ENCODE measurements at places on chromosomes 7 and 10.

DNA sequence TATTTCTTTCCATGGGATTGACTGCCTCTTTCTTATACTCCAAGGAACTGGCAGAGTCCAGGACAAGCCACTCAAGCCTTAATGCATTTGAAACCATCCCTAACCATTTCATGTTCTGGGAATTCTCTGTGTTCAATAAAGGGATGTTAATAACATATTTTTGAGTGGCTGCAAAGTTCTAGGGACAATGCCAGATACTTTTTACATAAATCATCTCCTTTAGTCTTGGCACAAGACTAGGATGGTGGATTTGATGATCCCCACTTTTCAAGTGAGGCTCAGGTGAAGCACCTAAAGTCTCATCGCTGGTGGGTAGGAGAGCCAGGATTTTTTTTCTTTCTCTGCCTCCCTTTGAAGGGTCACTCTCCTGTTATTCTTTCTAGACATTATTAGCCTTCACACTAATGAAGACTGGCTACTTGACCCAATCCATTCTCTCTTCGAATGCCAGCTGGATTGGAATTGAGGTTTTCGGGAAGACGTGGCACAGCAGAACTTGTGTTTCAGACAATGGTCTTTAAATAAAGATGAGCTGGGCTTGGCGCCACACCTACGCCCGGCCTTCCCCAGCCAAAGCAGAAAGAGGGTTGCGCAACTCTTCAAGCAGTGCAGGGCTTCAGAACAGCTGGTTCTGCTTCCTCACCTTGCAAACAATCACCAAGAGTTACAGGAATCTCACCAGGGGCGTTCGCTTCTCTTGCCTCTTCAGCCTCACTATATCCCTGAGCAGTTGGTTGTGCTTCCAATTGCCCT is 73.8 kb upstream of the BMPER start:
- no peak for DNase-seq

DNA sequence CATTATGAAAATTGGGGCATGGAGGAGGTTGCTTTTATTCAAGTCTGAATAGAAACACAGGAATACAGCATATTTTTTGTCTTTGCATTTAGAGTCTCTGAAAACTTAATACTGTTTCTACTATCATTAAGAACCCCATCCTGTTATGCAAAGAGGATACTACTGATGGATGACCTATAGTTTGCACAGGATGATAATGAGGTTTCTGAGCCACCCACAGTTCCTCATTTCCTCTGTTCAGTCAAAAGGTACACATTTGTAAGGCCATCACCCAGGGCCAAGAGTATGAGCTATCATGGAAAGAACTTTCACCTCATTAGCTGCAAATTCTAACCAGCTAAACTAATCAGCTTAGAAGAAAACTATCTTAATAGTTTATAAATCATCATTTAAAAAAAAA is 213.0 kb upstream of the CHRM2 start:
- DNase-seq: no peak

- DNase-seq: no peak
These were observed 56.0 kb upstream of the COL13A1 start for GRCh38 chr10:69745698-69746097.

GRCh38 chr7:94160719-94161435 is 156.7 kb upstream of the BET1 start:
- DNase-seq: no peak

- DNase-seq: no peak
These were observed 695.0 kb upstream of the NRP1 start for GRCh38 chr10:34029455-34029854.

DNA sequence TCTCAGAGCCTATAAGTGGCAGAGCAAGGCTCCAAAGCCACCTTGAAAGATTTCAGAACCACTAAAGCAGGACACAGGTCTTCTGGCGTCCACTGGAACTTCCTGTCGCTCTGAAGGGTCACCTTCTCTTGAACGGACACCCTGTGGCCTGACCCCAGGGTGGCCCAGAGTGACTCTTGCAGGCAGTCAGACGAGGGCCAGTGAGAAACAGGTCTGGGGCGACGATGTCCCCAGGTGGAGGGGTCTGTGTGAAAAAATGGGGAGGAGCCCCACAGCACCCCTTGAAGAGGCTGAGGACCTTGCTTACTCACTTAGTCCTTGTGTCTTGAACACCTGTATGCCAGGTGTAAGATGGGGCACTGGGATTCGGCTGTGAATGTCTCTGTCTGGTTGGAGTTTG is 946 bp upstream of the RASGEF1A start:
- no peak for DNase-seq

DNA sequence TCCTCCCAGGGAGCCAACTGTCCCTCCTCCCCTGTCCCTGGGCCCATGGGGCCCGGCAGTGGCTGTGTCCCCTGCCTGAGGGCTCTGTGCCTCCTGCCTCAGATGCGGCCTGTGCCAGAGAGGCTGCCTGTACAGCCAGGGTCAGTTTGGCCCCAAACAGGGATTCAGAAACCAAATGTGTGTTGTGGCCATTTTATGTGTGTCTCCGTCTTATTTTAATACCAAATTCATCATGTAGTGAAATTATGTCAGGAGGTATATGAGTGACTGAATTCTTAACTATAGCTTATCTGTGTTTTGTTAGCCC is 114.8 kb downstream of the NT5C2 start:
- no peak for DNase-seq

GRCh38 chr7:150857276-150858055 is 5.1 kb downstream of the AOC1 start:
- no peak for DNase-seq

DNA sequence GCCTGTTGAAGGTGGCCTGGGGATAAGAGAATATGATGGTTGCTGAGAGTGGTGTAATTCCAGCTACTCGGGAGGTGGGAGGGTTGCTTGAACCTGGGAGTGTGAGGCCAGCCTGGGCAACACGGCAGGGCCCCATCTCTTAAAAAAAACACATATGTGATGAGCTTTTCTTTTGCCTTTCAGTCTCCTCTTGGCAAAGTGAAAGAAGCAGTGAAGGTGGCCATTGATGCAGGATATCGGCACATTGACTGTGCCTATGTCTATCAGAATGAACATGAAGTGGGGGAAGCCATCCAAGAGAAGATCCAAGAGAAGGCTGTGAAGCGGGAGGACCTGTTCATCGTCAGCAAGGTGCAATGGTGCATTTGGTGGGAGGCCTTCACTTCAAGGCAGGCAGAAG is 3.1 kb downstream of the AKR1B10 start:
- DNase-seq: no peak

- DNase-seq: no peak
These were observed 589.1 kb upstream of the ADARB2 start for GRCh38 chr10:2326411-2326810.

DNA sequence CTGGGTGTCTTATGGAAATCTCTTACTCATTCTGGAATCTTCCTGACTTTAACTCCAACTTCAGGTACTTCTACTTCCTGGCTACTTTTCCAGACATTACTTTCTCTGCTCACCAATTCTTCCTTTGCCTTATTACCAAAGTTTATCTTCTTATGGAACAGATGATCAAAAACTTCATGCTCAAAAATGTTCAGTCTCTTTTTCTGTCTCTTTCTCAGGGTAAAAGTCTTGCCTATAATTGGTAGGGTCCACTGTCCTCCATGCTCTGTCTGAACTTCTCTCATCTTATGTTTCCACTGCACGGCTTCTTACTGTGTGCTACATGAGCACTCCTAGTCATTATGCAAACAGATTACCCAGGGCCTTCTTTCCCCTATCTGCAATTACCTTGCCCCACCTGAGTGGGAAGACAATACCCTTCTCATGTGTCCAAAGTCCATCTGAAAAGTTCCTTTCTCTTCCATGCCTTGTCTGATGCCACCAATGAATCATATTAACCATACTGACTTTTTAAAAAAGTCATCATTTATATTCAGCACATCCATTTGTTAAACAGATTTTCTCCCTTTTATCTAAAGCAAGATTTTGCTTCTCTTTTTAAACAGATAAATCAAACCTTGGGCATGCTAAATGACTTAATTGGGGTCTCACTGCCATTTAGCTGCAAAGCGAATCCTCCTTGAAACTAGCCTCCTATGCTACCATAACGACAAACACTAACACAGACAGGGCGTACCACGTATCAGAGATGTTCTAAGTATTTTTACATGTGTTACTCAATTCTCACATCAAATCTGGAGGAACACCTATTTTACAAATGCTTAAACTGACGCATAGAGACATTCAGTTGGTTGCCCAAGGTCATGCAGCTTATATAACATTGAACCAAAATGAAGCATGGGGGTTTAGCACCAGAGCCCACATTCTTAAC is 48.8 kb downstream of the SEMA3C start:
- no peak for DNase-seq

DNA sequence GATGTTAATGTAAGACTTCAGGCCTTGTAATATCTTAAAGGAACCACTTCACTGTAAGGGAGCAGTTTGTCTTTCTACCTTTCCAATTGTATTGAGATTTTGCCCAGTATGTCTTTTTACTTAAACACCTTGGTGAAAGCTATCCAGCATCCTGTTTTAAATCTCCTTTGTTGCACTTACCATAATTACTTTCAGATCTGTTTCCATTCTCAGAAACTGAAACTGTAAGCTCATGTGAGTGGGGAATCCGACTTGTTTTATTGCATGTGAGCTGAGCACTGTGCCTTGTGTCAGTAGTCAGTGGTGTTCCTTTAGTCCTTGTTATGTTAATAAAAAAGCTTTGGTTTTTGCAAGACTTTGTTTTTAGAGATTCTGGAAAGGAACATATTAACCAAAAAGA is 42.2 kb downstream of the BMPR1A start:
- DNase-seq: no peak

DNA sequence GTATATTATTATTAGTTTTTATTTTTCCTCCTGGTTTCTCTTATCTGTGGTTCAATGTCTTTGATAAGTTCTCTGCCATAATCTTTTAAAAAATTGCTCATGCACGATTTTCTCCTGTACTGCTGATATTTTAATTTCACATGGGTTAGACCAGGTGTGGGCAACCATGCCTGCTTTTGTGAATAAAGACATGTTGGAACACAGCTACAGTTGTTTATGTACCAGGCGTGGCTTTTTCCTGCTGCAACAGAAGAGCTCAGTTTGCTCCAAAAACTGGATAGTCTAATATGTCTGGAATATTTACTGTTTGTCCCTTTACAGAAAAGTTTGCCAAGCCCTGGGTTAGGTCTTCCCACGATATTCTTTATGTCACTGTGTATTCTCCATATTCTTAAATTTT is 105.2 kb downstream of the VWC2 start:
- DNase-seq: no peak

- DNase-seq: peak; percentile 66
These were observed 161.1 kb downstream of the RPS24 start for GRCh38 chr10:78194539-78195402.

DNA sequence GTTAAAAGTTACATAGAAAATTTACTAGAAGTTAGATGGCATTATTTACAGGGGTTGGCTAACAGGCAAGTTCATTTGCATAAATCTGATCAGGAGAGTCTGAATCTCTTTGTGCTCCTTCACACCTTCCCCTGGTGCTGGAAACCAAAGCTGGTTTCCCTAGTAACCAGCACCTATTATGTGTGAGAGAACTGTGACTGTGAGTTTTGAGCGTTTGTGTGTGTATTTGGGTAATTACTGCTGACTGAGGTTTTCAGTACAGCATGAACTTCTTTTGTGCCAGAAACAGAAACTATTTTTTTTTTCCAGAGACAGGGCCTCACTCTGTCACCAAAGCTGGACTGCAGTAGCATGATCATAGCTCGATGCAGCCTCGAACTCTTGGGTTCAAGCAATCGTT is 10.3 kb upstream of the IFIT1B start:
- DNase-seq: no peak

DNA sequence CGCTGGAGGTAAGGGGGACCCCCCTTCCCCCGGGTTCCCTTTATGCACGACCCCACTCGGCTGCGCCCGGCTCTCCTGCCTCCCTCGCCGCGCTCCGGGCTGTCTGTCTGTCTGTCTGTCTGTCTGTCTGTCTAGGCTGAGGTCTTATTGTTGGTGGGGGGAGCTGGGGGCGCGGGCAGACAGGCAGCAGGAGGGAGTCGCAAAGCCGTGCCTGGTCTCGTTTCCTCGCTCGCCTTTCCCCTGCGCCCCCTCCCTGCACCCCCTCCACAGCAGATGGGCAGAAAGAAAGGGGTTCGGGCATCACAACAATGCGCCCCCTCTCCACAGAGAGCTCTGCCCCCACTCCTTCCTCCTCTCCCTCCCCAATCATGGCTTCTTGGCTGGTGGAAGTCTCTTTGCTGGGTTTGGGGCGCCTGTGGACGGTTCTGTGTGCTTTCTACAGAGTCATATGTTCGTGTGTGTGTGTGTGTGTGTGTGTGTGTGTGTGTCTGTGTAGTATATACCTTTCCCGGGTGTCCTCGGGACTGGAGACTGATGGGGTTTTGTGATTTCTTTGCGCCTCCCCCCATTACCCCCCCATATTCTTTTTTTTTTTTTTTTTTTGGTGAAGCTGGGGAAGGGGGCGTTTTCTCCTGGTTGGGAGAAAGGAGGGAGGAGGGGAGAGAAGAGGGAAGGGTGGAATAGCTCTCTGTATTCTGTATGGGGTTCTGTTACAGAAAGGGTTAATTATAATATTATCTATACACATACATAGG is 1.9 kb downstream of the AUTS2 start:
- no peak for DNase-seq

- no peak for DNase-seq
These were observed 55.7 kb downstream of the NOD1 start for GRCh38 chr7:30422922-30423321.

DNA sequence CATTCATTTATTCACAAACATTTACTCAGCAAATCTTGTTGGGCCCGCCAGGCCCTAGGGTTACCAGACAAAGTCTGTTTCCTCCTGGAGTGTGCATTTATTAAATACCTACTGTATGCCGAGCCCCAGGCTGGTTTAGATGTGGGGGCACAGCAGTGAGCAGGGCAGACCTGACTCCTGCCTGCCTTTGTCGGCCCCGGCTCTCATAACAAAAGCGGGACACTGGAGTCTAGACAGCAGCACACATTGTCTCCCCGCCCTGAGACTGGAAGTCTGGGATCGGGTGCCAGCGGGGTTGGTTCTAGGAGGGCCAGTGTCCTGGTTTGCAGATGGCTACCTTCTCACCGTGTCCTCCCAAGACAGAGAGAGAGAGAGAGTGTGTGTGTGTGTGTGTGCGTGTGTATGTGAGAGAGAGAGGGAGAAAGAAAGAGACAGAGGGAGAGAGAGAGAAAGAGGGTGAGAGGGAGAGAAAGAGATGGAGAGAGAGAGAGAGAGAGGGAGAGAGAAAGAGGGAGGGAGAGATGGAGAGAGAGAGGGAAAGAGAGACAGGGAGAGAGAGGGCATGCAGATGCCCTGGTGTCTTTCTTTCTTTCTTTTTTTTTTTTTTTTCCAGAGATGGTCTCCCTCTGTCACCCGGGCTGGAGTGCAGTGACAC is 25.9 kb downstream of the ELFN1 start:
- no peak for DNase-seq

DNA sequence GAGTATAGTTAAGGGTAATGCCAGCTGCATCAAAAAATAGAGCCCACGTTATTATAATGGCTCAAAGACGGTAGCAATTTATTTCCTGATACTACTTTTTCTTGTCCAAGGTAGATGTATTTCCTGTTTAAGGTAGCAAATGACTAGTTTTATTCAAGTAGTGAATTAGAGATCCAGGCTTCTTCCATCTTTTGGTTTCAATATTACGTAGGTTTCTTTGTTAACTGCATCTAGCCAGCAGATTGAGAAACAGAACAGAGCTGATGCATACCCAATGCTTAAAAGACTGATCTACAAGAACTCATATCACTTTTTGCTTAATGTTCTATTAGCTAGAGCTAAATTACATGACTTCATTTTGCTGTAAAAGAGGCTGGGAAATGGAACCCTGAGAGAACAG is 992.1 kb downstream of the NRG3 start:
- DNase-seq: no peak

Measured in RCC 7860 (cell line).